ENCODE measurements at places on chromosomes 4 and X.
A peak's percentile ranks its signal among the peaks of the same experiment; 100 is the strongest.

- no peak for DNase-seq
These were observed 163.1 kb upstream of the MID1 start for GRCh38 chrX:10783451-10783995.

DNA sequence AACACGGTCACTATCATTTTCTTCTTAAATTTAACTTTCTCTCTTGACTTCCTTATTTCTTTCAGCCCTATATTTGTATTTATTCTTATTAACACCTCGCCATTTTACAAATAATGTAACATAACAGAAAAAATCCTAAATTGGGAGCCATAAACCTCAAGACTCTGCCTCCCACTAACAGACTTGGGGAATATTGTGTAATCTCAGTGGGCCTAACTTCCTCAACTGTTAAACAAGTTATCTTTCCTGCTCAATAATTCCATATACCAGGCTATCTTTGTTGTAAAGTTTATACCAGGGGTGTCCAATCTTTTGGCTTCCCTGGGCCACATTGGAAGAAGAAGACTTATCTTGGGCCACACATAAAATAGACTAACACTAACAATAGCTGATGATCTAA, 26.2 kb downstream of the PRSS12 start:
- DNase-seq = no peak

DNA sequence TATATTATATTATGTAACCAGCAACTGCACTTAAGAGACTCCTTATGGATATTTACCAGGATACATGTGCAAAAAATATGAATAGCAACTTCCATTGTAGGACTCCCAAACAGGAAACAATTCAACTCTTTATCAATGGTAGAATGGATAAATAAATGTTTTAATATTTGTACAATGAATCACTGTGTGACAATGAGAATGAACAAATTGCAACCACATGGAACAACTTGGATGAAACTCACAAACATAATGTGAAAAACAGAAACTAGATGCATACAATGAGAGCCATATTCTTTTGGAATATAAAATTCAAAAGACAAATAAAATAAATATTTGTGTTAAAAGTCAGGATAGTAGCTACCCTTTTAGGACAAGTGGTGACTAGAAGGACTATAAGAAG, 1015.7 kb downstream of the TECRL start:
- no peak for DNase-seq

DNA sequence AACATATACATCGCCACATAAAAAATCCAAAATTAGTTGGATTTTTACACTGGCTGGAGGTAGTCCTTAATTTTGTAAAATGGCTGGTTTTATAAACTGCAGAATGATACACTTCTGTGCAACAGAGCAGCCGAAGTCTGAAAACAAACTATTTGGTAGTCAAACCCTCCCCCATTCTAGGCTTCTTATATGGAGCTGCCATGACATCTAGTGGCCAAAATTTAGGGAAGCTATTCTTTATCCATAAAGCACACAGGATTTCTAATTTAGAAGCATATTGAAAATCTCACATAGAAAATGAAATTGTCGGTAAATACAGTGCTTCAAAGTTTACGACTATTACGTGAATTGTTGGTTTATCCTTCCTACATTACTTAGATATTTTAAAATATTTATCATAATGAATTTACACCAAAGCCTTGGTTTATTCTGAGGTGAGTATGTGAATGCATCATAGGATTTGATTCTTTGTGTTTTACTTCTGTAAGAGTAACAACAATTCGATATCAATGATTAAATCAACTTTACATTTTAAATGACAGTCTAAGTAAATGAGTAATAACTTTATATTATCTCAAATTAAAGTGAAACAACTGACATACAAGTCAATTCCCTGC, 113.4 kb upstream of the FAM241A start:
- DNase-seq = no peak

DNA sequence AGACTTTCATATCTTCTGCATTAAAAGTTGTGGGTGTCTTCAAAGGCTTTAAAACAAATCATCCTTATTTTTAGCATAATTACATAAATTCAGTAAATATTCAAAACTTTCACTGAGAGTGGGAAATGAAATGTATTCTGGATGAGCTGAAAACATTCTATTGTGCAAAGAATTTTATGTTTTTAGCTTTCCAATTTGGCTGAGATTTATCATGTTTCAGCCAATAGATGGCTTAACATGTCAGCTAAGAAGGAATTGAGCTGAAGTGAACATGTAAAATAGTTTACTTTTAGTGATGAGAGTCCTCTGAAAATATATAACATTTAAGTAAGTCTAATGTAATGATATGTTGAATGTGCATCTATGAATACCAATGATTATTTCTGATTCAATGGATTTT, 213.5 kb upstream of the GIMD1 start:
- no peak for DNase-seq

GRCh38 chrX:118484216-118484903, 11.3 kb upstream of the DOCK11 start:
- DNase-seq = no peak

- DNase-seq = no peak
These were observed 55.3 kb downstream of the ARHGAP10 start for GRCh38 chr4:147787204-147787603.

- DNase-seq = no peak
These were observed 23.4 kb downstream of the ABHD18 start for GRCh38 chr4:127988638-127989037.

DNA sequence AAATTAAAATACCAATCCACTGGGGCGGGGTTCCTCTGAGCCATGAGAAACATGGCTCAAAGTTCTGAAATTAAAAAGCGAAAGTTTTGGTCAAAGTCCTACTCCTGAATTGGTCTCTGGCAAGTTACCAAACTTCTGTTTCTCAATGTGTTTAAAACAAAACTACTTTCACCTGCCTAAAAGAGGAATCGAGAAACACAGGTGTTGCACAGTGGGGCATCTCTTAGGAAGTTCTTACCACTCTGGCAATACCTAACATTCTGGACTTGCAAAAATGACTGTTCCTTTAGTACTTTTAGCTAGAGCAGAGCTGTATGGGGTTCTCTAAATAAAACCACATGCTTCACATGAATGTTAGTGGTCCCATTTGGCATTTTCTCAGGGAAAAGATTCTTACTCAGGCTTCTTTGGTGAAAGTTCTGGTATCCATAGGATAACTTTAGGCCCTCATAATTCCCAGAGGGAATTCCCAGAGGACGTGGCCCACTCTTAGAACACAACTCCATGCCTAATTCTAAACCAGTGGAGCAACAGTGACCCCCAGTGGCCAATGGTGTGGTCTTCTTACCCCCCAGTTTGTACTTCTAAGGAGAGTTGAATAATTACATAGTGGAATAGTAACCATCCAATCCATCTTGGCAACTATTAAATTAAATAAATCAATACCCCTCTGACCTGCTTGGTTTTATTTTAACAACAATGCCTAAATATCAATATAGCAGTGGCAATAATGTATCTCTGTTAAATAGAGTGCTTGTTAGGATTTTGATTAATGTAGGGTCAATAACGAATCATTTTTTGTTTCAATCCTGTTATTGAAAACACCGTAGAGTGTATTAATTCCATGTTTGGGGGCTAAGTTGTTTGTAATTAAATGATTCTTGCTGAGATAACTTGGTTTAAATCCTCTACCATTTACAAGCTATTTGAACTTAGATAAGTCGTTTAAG, 21.9 kb downstream of the BMP3 start:
- DNase-seq = peak; percentile 83

DNA sequence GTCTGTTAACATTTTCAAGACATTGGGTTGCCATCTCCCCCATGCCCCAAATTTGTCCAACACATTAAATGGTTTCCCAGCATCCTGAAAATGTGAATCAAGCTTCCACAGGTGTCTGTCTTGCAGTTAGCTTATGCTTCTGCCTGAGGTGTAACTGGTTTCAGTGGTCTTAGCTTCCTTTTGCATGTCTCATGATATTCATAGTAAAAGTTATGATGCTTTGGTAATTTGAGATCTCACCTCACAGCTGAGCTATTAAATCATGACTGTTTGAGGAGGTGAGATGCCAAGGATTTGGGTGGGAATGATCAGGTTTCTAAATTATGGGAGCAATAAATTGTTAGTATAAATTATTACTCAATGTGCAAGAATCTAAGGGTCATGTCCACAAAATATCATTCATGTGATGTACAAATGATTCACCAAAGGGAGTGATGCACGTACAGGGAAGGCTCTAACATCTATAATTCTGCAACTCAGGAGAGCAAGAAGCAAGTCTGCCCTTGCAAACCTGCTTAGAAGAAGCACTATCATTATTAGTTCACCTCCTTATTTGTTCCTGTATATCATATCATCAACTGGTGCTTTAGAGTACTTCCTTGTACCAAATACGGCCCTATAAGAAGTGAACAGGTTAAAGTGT, 17.1 kb upstream of the RAI2 start:
- no peak for DNase-seq

DNA sequence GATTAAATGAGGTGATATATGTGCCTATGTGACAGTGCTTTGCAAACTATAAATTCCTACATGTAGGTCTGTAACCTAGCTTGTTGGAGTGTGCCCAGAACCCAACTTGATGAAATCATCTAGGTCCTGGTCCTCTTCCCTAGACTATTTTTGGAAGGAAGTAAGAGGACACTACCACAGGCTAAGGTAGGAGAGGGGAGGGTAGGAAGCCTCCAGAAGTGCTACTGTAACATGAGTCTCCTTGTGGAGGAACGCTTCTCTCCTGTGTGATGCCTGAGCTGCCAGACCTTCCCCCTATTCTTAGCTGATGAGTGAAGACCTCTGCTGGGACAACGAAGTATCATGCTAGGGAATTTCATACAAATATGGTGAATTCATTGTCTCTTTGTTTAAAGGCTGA, 41.8 kb upstream of the IL21 start:
- DNase-seq = no peak

DNA sequence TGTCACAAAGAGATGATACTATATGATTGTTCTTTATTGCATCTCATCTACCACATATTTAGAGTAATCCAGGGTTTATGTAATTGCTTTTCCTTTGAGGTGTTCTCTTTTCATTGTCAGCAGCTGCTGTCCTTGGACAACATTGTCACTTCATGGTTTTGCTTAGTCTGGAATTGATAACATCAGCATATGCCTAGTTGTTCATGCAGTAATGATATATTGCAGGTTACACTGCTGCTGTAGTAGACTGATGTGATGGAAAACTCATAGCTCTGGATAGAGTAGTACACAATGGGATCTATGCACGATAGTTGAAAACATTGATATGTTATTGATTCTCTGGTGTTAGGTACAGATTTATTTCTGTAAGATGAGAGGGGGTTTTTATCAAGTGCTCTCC, 13.7 kb downstream of the NEIL3 start:
- no peak for DNase-seq

DNA sequence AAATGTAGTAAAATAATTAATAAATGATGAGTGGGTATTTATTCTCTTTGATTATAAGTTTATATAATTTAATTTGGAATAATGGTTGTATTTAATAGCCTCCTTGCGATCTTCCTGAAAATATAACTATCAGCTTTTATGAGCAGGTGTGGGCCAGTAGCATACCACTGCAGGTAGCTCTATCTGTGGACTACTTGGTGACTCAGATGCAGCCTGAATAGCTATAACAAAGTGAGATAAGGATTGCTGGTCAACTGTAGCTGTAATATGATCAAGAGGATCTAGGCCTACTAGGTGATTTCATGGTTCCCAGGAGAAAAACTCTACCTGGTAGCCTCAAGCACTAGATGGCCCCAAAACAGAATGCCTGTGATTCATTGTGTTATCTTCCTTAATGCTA, 47.1 kb upstream of the BMP15 start:
- no peak for DNase-seq

GRCh38 chr4:54961357-54961975, 163.9 kb downstream of the KDR start:
- no peak for DNase-seq

- no peak for DNase-seq
These were observed 42.8 kb downstream of the MAGEB17 start for GRCh38 chrX:16210061-16210460.

DNA sequence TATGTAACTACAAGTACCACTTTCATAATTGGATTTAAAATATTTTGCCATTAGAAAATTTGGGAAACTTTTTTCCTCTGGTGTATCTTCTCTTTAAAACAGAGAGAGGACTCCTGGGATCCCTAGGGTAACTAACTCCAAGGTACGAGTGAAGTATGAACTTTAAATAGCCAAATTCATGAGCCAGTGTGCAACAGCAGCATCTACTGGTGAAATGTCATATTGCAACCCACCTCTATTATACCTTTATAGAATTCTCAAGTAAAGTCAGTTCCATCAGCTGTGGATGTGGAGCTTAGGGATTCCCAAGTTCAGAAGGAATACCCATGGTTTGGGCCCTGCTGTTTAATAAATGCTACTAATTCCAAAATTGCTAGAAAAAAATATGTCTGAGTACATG, 282.7 kb upstream of the TAPT1 start:
- DNase-seq = no peak

DNA sequence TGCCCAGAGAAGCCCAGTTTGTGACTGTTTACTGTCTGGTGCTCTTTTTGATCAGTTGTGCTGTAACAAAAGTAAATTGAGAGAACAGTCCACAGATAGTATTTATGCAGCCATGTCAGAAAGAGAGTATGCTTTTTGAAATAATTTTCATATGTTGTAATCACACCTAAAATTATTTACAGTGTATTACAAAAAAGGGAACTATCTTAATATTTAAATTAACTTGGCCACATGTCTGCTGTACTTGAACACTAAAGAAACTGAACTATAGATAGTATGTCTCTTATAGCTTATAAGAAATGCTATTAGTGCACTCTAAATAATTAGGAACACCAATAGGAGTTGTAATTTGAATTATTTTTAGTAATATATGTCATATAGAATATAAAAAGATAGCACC, 30.2 kb downstream of the KIAA0232 start:
- no peak for DNase-seq

- peak; percentile 33 for DNase-seq
These were observed 212.7 kb downstream of the CENPC start for GRCh38 chr4:67332627-67333026.

DNA sequence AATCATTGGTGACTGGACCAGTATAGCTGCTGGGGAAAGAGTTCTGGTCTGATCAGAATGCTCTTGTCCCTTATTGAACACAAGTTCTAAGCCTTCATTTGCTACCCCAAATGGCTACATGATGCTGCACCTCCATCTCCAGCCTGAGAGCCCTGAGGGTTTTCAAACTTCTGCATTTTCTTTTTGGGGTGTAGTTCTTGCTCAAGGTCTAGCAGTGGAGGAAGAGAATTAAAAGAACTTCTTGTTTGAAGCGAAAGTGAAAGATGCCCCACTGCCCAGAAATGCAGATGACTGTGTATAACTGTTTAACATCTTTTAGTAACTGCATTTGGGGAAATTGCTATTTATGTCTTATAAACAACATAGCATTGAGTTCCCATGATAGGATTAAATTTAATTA, 38.5 kb downstream of the LAMTOR3 start:
- DNase-seq = no peak

Data from glutamatergic neuron (in vitro differentiated cells).